ENCODE measurements at places on chromosomes 16 and 17.
A peak's percentile ranks its signal among the peaks of the same experiment; 100 is the strongest.

DNA sequence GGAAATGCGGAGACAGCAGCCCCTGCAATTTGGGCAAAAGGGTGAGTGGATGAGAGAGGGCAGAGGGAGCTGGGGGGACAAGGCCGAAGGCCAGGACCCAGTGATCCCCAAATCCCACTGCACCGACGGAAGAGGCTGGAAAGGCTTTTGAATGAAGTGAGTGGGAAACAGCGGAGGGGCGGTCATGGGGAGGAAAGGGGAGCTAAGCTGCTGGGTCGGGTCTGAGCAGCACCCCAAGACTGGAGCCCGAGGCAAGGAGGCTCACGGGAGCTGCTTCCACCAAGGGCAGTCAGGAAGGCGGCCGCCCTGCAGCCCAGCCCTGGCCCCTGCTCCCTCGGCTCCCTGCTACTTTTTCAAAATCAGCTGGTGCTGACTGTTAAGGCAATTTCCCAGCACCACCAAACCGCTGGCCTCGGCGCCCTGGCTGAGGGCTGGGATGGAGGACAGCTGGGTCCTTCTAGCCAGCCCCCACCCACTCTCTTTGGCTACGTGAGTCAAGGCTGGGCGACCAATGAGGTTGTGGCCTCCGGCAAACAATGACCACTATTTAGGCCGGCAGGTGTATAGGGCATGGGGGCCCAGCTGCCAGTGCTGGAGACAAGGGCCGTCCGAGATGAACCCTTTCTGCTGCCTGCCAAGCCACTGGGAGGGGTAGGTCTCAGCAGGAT, 507 bp downstream of the SERPINF1 start:
- DNase-seq, result peak; percentile 37

DNA sequence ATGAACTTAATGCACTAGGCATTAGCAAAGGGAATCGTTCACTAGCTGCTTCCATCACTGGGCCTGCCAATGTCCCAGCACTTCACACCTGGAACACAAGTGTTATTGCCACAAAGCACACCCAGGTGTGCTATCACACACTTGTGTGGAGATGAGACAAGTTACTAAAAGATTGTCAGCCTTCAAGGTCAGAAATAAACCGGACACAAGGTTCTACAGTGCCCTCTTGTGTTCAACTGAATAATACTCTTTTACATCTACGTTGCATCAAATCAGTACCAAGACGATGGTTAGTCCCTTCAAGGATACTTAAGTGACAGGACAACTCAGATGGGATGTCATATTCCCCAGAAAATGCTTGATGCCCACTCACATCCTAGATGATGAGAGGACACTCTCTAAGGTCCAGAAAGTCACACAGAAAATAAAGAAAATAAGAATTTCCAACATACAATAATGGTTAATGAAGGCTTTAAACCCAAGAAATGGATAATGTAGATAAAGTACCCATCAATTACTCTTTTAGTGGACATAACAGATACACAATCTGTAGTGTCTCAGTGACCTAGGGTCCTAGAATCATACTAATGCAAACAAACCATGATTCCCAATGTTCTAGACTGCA, 16.4 kb upstream of the GLG1 start:
- peak; percentile 42 for DNase-seq

GRCh38 chr16:21952040-21952792, 945 bp upstream of the UQCRC2 start:
- peak; percentile 60 for DNase-seq

- no peak for DNase-seq
Measured at GRCh38 chr17:36791942-36792475, 145.3 kb upstream of the LHX1 start.

DNA sequence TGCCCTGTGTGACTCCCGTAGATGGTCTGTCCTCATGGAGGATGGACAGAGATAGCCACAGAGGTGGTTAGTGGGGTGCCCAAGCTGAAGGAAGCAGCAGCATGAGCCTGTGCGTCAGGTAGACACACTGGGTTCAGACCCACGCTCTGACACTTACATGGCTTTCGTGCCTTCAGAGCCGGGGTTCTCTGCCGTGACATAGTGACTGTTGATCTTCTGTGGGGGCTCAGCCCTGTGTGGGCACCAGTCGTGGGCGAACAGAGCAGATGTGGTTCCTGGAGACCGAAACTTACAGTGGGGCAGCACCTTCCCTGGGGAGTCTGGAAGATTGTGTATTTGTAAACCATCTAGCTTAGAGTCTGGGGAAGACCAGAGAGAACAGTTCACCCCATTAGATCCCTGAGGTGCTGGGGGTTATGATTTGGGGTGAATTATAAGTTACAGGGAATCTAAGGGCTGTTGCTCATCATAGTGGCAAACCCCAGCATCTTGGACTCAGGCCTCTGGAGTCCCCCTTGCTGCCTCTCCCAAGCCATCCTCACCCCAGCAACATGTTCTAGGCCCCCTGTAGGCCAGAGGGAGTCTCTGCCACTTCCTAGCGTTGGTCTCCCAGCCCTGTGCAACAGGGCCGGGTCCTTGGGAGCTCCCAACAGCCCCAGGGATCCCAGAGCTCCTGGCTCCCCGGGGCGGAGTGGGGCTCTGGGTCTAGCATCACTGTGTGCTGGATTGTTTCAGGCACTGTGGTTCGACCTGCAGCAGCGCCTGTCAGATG, 28.6 kb downstream of the NECAB2 start:
- DNase-seq, result no peak

- DNase-seq, result no peak
Measured at GRCh38 chr17:33567223-33567622, 274.1 kb upstream of the ASIC2 start.

Measured in fibroblast of skin of right biceps (primary cell).